Effector memory CD4-positive, alpha-beta T cell (primary cell): ENCODE measurements at places on chromosomes 11 and 22.

DNA sequence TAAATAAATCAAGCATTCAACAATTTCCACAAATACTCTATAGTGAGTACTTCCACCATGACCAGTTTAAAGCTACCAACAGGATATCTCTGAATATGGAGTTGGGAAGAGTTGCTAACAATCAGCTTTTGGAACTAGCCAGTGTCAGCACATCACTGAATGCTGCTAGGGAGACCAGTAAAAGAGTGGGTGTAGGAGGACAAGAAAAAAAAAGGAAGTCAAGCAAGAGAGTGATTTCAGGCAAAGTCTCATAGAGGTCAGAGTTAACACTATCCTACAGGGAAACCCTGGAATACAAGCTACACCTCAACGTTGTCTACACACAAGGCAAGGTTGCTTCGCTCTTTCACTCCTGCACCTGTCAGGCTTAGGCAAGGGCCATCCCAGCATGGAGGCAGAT, 24.2 kb downstream of the EIF3F start:
- H3K36me3 ChIP-seq = no peaks in the 10 kb centered on the region
- no peak overlapping the region for H3K27ac ChIP-seq
- H3K4me1 ChIP-seq = no peaks in the 10 kb centered on the region
- H3K27me3 ChIP-seq = no peaks in the 10 kb centered on the region

DNA sequence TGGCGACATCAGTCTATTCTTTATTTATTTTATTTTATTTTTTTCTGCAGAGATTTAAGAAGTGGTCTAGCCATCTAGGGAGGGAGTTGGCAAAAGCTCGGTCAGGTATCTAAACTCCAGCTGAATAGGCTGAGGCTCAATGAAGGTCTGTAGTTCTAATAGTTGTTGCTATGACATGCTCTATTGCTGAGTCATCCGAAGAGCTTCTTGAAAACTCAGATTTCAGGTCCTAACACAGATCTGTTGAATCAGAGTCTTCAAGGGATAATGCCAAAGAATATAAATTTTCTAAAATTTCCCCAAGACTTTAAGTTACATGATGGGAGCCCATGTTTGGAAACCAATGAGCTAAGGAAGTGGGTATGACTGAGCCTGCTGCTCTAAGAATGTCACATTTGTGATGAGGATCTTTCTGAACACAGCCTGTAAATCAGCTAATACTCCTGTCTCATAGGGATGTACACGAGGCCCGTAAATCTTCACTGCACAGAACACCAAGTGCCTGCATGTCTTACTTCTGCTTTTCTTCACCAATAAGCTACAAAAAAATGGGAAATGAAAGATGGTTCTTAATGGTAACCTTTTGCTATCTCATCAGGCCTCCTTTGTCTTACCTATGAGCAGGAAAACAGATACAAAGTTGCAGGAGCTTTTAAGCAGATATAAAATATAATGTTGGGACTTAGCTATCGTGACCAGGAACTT, 901.4 kb upstream of the API5 start:
- no peak overlapping the region for H3K4me3 ChIP-seq
- no peaks in the 10 kb centered on the region for H3K27me3 ChIP-seq
- no peak overlapping the region for H3K27ac ChIP-seq
- H3K4me1 ChIP-seq = no peaks in the 10 kb centered on the region
- DNase-seq = no peak
- no peaks in the 10 kb centered on the region for H3K36me3 ChIP-seq

DNA sequence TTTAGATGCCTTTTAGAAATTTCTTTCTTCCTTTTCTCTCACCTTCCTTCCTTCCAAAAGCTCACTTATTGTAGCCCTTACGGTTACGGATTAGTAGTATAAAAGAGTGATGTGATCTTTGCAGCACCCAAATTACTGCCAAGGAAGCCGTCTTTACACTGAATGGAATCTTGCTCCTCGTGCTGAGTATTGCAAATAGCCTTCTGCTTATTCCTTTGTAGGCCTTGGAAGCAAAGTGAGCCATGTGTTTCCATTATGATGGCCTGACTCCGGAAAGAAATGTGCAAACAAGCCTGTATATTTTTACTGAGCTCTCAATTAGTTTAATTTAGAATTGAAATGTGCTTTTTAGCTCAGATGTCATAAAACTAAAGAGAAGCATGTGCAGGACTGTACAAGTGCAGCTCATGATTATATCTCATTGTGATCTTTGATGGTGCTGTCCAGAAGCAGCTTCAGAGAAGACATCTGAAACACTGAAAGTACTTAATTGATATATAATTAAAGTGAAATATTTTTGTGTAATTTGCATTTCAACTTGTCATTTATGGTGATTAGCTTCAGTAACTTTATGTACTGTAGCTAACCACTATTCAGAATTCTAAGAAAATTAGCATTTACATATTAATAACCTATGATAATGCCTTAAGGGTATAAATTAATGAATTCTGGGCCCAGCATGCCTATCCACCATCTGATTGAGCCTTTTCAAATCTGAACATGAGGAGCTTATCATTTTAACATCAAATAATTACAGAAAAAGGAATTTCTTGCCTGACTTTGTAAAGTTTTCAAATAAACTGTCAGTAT, 129.3 kb downstream of the GRIA4 start:
- DNase-seq = no peak
- no peaks in the 10 kb centered on the region for H3K36me3 ChIP-seq
- no peaks in the 10 kb centered on the region for H3K27me3 ChIP-seq
- no peak overlapping the region for H3K4me3 ChIP-seq

DNA sequence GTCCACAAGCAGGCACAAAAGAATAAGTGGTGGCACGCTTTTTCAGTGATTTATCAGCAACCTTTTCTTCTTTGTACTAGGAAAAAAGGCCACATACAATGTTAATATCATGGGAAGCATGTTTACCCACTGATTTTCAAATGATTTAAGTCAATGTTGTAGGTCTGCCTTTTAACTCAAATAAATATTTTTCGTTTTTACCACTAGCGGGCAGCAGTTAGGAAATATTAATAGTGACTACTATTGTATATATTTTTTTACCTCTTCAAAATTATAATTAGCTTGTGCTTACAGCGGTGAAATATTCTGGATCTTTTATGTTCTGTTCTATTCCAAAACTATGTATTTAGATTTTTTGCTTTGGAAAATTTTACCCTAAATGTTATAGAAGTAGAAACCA, 6.4 kb upstream of the SLC17A6 start:
- DNase-seq = no peak
- H3K4me1 ChIP-seq = no peaks in the 10 kb centered on the region
- no peak overlapping the region for H3K27ac ChIP-seq

GRCh38 chr11:87712802-87713202, 462.4 kb downstream of the RAB38 start:
- H3K4me1 ChIP-seq = no peaks in the 10 kb centered on the region
- H3K4me3 ChIP-seq = no peak overlapping the region
- no peaks in the 10 kb centered on the region for H3K27me3 ChIP-seq
- no peaks in the 10 kb centered on the region for H3K36me3 ChIP-seq

DNA sequence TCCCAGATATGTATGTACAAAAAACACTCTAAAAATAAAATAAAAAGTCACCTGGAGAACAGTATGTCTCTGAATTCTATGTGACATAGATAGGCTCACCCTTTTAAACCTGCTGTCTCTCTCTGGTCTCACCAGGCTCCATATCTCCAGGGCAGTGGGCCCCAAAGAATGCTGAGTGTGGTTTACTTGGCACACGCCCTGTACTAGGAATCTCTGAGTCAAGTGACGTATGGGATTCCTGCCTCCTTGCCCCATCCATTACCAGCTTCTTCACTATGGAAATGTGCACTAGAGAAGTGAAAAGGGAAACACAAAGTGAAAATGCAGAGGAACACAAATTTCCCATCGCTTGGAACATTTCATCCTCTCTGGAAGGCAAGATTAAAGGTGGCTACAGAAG, 722.2 kb upstream of the TENM4 start:
- no peaks in the 10 kb centered on the region for H3K36me3 ChIP-seq
- H3K4me1 ChIP-seq = no peaks in the 10 kb centered on the region
- H3K27ac ChIP-seq = no peak overlapping the region
- H3K27me3 ChIP-seq = no peaks in the 10 kb centered on the region
- DNase-seq = no peak
